ENCODE measurements at places on chromosomes 13 and 19.

- DNase-seq = peak; percentile 71
These were observed 15.2 kb downstream of the PLEKHF1 start for GRCh38 chr19:29680447-29680846.

GRCh38 chr19:8459520-8460270, 14.9 kb downstream of the HNRNPM start:
- no peak for DNase-seq

GRCh38 chr13:101382086-101382485, 34.2 kb downstream of the NALCN start:
- no peak for DNase-seq

- no peak for DNase-seq
These were observed 166.7 kb upstream of the TSHZ3 start for GRCh38 chr19:31515931-31516330.

GRCh38 chr13:65843314-65843731, 1386.8 kb downstream of the PCDH9 start:
- no peak for DNase-seq

DNA sequence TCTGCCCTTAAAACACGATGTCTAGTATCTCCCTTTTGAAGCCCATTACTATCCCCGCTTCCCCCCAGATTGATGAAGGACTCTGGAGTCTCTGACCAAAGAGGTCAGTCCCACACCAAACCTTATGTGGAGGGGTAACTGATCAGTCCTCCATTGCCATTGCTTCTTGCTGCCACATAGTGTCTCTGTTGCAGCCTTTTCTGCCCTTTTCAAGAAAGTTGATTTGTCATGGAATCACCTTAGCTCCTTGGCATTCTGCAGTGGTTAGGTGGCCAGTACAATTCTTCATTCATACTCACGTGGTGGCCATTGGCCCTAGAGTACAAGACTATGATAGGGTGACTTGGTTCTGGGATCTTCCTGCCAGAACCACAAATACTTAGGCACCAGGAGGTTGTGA, 8.4 kb upstream of the HTR2A start:
- DNase-seq = no peak

GRCh38 chr13:51974482-51974881, 36.8 kb downstream of the ATP7B start:
- no peak for DNase-seq

DNA sequence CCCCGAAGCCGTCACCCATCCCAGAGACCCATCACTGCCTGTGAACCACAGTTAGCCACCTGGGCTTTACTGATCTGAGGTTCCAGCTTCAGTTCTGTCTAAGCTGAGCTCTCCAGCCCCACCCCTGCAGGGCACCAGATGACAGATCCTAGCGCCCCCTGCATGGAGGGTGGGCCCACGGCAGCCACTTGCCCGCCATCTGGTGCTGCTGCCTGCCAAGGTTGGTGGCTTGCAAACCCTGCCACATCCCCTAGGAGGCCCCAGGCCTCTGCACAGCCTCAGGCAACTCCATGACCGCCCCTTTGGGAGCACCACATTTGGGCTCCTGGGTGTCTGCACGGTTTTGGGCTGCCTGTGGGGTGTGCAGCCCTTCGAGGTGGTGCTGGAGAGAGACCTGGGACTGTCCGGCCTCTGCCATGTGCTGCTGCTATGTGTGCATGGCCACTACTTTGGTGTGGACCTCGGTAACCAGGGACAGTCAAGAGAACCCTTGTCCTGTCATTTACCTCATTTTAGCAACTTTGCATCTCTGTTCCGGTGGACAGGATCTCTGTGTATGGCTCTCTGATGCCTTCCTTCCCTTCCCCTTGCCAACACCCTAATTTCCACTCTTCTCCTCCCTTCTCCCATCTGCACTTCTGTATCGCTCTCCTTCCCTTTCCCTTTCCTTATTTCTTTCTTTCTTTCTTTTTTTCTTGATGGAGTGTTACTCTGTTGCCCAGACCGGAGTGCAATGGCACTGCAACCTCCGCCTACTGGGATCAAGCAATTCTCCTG, 17.4 kb upstream of the SDHAF1 start:
- DNase-seq = no peak

- DNase-seq = no peak
These were observed 16.6 kb upstream of the ZNF253 start for GRCh38 chr19:19849056-19849455.

GRCh38 chr13:23777575-23777870, 111.7 kb downstream of the MIPEP start:
- DNase-seq = no peak

- DNase-seq = no peak
These were observed 236.7 kb upstream of the CSNK1A1L start for GRCh38 chr13:37342205-37342604.

GRCh38 chr19:18657590-18658365, 20.9 kb downstream of the KLHL26 start:
- no peak for DNase-seq

DNA sequence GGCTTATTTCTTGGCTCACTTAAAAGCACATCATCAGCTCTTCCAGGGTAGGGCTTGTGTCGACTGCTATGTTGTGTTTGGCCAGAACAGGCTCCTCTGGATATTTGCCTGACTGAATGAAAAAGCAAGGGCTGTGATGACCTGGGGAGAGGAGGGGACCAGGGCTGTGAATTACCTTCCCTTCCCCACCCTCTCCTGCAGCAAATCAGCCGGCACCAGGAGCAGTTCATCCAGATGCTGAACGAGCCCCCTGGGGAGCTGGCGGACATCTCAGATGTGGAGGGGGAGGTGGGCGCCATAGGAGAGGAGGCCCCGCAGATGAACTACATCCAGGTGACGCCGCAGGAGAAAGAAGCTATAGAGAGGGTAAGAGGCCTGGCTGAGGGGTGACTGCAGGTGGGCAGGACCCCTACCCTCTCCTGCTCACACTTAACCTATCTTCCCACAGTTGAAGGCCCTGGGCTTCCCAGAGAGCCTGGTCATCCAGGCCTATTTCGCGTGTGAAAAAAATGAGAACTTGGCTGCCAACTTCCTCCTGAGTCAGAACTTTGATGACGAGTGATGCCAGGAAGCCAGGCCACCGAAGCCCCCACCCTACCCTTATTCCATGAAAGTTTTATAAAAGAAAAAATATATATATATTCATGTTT, 4.4 kb downstream of the GADD45GIP1 start:
- no peak for DNase-seq

DNA sequence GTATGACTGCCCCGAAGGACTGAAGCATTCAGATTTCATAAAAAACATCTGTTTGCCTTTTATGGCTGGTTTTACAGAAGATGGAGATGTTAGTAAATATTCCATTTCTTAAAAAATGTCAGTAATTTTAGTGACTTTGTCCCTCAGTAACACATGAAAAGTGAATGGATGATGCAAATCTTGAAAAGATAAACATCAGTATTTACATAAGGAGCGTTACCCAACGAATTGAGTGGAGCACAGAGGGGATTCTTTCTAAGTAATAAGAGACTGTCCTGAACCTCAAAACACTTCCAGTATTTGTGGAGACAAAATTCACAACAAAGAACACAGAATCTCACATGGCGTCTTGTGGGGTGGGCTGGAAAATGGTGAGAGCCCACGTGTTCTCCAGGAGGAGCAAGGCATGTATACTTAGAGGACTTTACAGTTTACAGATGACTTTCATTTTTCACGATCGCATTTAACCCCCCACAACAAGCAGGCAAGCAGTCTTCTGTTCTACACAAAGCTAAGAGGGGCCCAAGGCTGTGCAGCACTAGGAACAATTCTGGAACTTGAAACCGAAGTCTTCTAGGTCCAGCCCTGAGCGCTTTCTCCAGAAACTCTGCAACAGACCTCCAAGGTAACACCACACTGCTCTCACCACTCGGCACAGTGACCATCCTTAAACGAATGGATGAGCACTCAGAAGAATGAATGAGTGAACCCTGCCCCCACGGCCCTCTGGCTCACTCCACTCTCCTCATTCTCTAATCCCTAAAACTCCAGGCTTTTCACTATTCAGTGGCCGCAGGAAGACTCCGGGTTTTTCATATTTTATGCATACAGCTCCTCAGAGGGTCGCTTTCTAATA, 709.8 kb downstream of the UQCRFS1 start:
- DNase-seq = no peak

DNA sequence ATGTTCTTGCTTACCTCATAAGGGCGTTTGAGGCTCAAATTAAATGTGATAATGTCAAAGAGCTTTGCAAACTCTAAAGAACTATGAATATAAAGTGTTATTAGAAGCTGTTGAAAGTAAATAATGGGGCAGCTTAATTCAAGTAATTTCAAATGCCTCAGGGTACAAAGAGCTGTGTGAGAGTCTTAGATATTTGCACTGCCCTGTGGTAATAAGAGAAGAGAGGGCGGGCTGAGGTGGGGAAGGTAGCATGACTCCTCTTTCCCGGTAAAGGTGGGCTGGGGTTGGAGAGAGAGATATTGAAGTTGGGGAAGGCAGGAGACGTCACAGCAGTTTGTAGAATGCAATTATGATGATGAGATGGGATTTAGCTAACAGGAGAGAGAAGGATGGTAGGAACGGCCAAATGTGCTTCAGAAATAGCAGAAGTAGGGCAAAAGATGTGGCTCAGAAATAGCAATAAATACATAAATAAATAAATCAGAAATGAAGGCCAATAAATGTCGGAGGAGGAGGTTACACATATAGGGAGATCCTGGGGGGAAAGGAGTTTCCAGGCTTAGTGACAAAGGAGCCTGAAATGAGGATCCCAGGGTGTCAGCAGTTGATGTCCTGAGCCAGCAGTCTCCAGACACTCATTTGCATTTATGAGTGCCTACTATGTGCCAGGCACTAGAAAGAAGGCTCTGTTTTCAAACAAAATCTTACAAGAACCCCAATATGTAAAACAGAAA, 35.7 kb upstream of the RCBTB2 start:
- no peak for DNase-seq

GRCh38 chr13:77637588-77637987, 59.9 kb upstream of the SLAIN1 start:
- no peak for DNase-seq

DNA sequence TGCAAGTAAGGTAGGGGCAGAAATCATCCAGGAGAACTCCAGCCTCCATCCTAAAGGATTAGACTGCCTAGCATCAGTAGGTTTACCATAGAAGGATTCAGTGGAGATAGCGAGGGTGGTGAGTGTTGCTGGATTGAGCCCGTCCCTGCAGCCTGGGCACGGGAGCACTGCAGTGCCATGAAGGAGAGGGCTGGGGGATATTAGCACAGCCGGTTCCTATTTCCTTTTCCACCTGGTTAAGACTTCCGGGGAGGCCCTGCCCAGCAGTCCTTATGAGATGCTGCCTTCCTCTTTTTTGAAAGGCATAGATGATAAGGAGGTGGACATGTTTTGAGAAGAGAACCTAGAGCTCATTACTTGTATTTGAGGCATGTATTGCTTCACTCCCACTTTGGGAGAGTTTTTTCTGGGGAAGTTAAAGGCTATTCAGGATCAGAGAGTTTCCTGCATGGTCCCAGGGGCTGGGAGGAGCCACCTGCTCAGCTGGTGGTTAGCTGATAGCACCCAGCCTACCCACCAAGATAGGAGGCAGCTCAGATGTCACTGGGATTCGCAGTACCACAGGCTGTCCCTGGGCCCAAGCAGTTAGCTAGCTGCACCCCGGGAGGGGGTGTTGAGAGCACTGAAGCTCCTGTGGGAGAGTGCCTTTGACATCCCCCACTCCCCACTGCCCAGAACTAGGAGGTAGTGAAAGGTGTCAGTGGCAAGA, 17.2 kb downstream of the ACTN4 start:
- no peak for DNase-seq

DNA sequence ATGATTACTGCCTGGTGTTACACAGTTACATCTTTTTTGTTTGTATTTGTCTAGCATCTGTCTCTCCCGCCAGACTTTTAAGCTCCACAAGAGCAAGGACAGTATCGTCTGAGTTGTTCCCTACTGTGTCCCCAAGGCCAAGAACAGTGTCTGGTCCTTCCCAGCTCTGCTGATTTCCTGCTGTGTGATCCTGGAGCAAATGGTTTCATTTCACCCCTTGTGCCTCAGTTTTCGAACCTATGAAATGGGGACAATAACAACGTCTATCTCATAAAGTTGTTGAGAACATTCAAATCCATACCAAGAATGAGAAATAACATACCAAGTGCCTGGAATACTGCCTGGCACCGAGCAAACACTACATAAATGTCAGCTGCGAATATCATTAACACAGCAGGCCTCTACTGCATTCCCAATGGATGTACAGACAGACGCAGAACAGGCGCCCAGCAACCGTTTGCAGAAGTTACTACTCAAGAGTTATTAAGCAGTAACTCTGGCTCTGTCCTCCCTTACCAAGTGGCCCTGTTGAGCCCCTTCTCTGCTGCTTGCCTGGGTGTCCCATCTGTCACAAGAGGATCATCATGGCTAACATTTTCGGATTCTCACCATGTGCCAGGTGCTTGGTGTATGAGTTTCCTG, 11.4 kb downstream of the XRCC1 start:
- DNase-seq = no peak

DNA sequence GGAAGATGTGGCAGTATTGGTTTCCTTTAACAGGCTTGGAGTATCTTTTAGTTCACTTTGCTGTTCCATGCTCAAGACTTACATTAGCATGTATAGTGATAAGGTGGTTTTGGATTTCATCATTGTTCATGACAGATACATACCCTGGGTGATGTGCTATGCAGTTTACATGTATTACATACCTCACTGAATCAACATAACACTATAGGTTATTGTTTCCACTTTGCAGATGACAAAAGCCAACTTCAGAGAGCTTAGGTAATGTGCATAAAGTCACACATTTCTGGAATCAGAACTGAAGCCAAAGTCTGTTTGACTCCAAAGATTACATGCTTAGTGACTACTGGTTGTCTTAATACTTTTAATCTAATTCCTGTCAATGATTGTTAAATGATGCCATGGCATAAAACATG, 7.1 kb downstream of the COMMD6 start:
- no peak for DNase-seq

- DNase-seq = no peak
These were observed 177.7 kb upstream of the IRS2 start for GRCh38 chr13:109963960-109964563.

- DNase-seq = peak; percentile 43
These were observed 34.4 kb downstream of the GSX1 start for GRCh38 chr13:27826379-27827353.

- DNase-seq = no peak
These were observed 3.7 kb downstream of the SLC25A42 start for GRCh38 chr19:19067276-19068072.

GRCh38 chr19:43690890-43691289, 20.9 kb upstream of the PLAUR start:
- DNase-seq = no peak

DNA sequence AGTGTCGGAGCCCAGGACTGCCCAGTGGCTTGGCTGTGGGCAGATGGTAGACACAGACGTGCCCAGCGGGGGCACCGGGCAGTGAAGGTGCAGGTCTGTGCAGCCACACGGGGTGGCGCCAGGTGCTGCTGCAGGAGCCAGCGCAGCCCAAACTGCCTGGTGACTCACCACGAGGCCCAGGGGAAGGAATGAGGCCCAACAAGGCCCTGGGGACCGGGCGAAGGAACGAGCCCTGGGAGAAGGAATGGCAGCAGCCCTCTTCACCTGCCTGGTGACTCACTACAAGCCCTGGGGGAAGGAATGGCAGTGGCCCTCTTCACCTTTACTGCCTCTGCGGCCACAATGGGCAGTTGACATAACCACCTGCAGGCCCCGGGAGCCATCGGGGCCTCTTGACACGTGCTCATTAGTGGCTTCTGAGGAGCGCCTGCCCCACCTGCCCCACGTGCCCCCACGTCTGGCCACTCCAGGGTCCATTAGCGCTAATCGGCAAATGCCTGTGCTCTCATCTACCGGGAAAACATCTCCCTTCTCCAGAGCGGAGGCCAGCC, 9.3 kb downstream of the MED16 start:
- DNase-seq = no peak

GRCh38 chr19:39696387-39696786, 7.9 kb upstream of the LGALS14 start:
- DNase-seq = no peak

GRCh38 chr13:110138010-110138699, 168.8 kb downstream of the COL4A1 start:
- peak; percentile 61 for DNase-seq

Data from stimulated activated CD4-positive, alpha-beta T cell treated with anti-CD3 and anti-CD28 coated beads, TNF-alpha, amount 100 ng/mL, for 48 hours (primary cell).